Jurkat, Clone E6-1 (cell line): ENCODE measurements at places on chromosomes 3 and 15.

- no peak for DNase-seq
These were observed 192.7 kb downstream of the SUCLG2 start for GRCh38 chr3:67461667-67462142.

DNA sequence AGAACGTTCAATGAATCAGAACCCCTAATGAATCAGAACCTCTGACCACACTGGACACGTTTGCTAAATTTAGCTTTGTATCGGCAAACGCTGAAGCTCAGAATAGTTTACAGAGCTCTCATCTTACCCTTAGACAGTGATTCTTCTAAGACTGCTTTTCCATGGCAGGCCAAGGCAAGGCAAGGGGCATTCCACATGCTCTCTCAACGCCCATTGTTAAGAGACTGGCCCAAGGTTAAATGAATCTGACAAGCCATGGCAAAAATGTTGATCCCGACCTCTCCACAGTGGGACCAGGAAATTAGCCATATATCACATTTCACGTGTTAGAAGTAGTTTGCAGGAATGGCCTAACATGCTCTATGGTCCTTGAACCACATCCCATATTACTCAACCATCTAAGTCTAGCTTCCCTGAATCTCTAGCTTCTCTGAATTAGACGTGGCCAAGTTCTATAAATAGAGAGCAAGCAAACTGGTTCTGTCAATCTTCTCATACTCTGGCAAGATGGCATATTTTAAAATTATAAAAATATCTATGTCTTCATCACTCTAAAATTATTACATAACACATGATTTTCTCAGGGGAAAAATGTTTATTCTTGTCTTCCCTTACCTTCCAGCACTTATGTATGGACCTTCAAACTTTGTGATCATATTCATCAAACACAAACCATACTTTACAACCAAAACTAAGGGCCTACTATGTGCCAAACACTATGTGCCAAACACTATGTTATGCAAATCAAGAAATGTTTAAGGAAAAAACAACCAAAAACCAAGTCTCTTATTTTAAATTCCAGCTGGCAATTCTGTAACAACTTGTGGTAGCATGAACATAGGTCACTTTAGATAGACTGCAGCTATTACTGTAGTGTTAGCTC is 54.3 kb downstream of the AAGAB start:
- no peak for DNase-seq

- DNase-seq = no peak
These were observed 78.9 kb upstream of the BHLHE40 start for GRCh38 chr3:4900298-4900697.

DNA sequence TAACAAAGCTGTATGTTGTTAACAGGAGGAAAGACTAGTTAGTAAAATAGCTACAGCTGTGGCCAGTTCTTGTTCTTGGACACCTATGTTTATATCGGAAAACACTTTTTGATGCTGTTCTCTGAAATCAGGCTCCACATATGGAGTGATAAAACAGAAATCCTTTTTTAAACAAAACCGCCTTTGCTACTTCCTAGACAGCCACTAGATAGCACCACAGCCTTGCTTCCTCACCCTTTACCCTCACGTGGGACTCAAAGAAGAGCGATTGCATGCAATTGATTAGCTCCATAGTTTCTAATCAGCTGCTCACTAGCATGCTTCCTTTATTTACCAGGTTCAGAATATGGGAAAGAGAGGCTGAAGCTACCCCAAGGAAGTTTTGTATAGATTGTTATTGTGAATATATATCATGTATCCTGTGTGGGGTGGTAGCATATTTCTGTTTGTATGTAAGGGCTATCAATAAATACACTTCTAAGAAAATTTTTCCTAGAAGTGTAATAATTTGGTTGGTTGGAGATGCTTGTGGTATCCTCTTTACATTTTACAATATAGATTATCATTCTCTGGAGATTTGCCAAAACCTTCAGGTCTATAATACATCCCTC is 4.3 kb upstream of the MTFMT start:
- DNase-seq = peak; percentile 49

DNA sequence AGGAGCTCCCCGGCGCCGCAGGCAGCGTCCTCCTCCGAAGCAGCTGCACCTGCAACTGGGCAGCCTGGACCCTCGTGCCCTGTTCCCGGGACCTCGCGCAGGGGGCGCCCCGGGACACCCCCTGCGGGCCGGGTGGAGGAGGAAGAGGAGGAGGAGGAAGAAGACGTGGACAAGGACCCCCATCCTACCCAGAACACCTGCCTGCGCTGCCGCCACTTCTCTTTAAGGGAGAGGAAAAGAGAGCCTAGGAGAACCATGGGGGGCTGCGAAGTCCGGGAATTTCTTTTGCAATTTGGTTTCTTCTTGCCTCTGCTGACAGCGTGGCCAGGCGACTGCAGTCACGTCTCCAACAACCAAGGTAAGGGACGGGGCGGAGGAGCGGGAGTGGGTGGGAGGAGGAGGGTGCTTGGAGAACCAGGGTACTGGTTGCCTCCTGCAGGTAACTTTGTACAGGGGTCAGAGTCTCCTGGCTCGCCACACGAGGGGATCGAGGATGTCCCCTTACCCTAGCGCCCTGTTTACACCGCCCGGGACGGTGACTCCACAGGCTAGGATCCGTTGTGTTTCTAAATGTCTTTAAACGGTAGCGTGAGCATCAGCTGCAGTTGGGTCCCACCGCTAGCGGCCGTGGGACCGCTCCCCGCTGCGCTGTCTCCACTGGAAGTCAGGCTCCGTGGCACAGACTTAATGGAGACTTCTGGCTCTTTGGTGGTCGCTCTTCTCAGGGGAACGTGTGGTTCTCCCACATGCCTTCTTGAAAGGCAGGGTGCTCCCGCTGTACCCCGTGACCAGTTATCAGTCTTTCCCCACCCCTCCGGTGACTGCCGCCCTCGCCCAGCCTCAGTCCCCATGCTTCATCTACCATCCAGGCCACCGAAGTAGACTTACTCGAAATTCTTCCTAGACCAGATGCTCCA is 515 bp downstream of the EPHA6 start:
- DNase-seq = no peak

DNA sequence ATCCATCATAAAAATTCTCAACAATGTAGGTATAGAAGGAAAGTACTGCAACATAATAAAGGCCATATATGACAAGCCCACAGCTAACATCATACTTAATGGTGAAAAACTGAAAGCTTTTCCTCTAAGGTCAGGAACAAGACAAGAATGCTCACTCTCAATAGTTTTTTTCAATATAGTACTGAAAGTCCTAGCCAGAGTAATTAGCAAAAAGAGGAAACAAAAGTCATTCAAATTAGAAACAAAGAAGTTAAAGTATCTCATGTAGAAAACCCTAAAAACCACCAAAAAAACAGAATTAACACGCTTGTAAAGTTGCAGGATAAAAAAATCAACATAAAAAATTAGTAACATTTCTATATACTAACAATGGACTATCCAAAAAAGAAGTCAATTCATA is 61.8 kb downstream of the MYH15 start:
- no peak for DNase-seq
